ENCODE measurements at places on chromosomes 16 and 17. TPM values are rescaled to one million over a fixed set of nuclear protein-coding genes. Genes with fewer than 3 reads are reported as not detected.

The HOXB1 gene
- polyA plus RNA-seq = not detected

The CLEC19A gene
- 4.4 TPM for polyA plus RNA-seq

The ANKFN1 gene
- polyA plus RNA-seq = not detected

The LYRM9 gene
- 4.9 TPM for polyA plus RNA-seq

The CFAP97D1 gene
- not detected for polyA plus RNA-seq

The CDH3 gene
- polyA plus RNA-seq = 0.32 TPM

The WDR81 gene
- polyA plus RNA-seq = not detected

The TMEM114 gene
- not detected for polyA plus RNA-seq

The MXRA7 gene
- polyA plus RNA-seq = 33.6 TPM

The NPB gene
- polyA plus RNA-seq = not detected

The SBK1 gene
- polyA plus RNA-seq = 6.9 TPM

The TBC1D3H gene
- polyA plus RNA-seq = 0.18 TPM

The B9D1 gene
- polyA plus RNA-seq = 66.4 TPM

The NRN1L gene
- 3.1 TPM for polyA plus RNA-seq

The CES1 gene
- polyA plus RNA-seq = not detected

The ATP6V0D1 gene
- polyA plus RNA-seq = 83.3 TPM

The UBALD1 gene
- polyA plus RNA-seq = 1.7 TPM

The NME1 gene
- 548 TPM for polyA plus RNA-seq

The CEP112 gene
- polyA plus RNA-seq = 41.1 TPM

The OR3A3 gene
- polyA plus RNA-seq = not detected

The SMTNL2 gene
- not detected for polyA plus RNA-seq

The CTRL gene
- 1.9 TPM for polyA plus RNA-seq

The NPW gene
- polyA plus RNA-seq = not detected

The CYBA gene
- polyA plus RNA-seq = not detected

The GOSR2 gene
- polyA plus RNA-seq = 87.8 TPM

The OTOA gene
- not detected for polyA plus RNA-seq

The MYL11 gene
- polyA plus RNA-seq = not detected
